ENCODE measurements at places on chromosomes 6 and 20.

- DNase-seq: no peak
These were observed 4.9 kb upstream of the DLL1 start for GRCh38 chr6:170295510-170296422.

GRCh38 chr6:136809091-136809860, 13.1 kb upstream of the PEX7 start:
- DNase-seq: no peak

- no peak for DNase-seq
These were observed 2.1 kb downstream of the CNR1 start for GRCh38 chr6:88164061-88164460.

DNA sequence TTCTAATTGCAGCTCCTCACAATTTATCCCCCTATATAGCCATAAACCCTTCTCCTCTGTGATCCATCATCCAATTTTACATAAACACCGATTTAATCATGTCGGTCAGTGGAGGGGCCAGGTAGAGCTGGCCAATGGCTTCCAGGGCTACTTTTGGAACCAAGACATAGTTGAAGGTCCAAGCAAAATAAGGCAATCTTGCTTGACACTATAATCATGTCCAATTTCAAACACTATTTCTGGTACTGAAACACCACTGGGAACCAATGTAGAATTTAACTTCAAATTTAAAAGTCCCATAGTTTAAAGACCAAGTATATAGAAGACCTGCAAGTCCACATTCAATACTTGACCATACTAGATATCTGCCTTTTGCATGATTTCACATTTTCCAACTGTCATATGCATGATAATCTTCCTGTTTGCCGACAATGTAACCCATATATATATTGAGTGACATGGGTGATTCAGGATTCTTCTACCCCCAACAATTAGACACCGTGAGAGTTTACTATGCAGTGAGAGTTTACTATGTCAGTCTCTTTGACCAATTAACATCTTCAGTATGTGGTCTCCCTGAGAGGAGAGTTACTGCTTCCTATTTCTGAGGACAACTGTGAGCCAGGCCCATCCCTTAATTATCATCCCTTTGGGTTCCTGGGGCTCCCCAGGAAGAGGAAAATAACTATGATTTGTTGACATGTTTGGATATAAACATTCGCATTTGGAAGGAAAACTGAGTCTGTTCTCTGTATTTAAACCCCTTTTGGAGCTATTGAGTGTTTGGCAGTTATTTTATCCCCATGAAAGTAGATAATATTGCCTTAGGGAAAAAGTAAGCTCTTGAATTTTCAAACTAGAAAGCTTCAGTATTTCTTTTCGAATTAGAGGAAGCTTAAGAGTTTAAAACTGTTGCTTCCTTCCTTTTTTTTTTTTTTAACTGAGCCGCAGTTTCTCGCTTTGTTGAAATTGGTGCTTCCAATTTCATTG, 31.8 kb downstream of the SAMD3 start:
- DNase-seq: no peak

DNA sequence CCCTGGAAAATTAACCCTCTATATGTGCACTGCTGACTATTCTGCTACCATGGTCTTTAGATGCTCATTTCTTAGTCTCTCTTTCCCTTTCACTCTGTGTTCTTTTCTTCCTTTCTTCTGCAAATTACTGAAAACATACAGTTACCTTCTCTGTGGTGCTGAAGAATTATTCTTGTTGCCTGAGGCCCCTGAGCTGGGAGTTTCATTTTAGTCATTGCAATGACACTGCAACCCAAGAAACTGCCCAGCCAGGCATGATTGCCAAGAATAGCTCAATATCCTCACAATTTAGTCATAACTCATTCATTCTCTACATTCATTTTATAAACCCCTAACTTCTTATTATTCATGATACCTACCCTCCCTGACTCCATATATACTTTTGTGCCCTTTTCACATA, 245.8 kb upstream of the RAB32 start:
- no peak for DNase-seq

DNA sequence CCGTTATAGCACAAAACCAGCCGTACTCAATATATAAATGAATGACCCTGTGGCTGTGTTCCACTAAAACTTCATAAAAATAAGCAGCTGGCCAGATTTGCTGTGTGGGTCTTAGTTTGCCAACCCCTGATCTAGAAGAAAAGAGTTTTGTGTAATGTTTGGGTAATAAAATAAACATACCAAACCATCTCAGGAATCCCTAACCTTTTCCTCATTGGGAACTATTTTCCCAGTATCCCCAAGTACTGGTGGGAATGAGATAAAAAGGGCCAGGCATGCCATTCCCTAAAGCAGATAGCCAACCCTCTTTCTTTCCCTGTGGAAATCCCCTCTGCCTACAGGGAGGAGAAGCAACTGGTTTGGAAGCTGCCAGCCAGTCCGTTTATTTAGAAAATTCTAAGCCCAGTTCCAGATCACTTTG, 169.1 kb upstream of the AKAP12 start:
- no peak for DNase-seq

- no peak for DNase-seq
These were observed 683.8 kb downstream of the DOK5 start for GRCh38 chr20:55159230-55159629.

DNA sequence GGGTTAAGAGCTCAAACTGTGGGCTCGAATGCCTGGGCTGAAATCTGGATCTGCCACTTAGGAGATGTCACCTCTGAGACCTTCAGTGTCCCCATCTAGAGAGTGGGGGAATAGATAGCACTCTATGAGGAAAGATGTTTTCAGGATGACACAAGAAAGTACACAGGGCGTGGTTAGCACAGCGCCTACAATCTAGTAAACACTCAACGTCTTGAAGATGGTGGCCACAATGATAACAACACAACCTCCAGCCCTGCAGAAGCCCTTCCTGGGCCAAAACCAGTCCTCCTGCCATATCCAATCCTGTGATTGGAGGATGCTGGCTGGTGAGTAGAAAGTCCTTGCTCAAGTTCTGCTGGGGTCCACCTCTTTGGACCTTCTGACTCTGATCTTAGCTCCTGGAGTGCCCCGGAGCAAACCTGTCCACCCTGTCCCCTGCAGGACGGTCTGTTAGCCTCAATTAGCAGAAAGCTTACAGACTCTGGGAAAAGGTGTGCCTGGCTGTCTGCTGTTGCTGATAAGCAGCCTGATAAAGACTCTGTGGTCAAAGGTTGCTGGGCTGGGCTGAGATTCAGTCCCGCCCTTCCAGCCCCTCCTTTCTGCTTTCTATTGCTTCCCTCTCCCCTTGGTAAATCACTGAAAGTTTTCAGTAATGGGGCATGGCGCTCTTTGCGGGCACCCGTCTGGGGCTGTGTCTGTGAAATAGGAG, 8.2 kb downstream of the EDN3 start:
- no peak for DNase-seq

- no peak for DNase-seq
These were observed 198.0 kb downstream of the RNF144B start for GRCh38 chr6:18585032-18585573.

DNA sequence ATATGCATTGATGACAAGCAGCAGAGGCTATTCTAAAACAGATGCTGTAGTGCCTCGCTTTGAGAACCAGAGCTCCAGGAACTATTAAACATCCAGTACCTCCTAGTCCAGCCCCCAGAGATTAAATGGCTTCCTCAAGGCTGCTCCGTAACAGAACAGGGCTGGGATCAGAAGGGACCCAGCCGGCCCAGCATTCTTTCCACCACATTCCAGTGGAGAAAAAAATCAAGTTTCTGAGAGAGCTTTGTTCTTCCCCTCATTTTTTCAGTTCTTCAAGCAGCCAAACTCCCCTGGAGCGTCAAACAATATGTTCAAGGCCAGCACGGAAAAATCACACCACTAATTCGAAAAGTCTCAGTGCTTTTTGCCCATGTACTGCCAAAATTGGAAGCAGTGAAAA, 5.8 kb upstream of the STMND1 start:
- no peak for DNase-seq

DNA sequence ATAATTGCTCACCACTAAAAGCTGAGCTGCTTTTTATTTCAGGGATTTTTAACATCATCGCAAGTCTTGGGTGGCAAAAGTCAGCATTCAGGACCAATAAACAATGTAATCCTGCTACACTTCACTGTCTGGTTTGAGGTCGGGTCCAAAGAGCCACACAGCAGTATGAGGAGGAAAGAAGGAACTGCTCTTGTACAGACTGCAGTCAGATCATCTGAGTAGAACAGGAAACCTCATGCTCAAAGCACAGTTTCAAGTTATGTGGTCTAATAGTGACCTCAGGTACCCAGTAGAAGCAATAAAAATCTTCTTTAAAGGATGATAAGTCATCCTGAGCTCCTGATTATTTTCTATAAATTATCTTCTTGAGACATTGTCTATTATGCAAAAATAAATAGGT, 211.4 kb downstream of the FUT9 start:
- no peak for DNase-seq

GRCh38 chr6:144007478-144008119, 460 bp downstream of the PLAGL1 start:
- DNase-seq: no peak

- no peak for DNase-seq
These were observed 407.1 kb downstream of the BMP2 start for GRCh38 chr20:7174554-7174953.

- no peak for DNase-seq
These were observed 58.3 kb downstream of the KIF6 start for GRCh38 chr6:39666706-39667489.

DNA sequence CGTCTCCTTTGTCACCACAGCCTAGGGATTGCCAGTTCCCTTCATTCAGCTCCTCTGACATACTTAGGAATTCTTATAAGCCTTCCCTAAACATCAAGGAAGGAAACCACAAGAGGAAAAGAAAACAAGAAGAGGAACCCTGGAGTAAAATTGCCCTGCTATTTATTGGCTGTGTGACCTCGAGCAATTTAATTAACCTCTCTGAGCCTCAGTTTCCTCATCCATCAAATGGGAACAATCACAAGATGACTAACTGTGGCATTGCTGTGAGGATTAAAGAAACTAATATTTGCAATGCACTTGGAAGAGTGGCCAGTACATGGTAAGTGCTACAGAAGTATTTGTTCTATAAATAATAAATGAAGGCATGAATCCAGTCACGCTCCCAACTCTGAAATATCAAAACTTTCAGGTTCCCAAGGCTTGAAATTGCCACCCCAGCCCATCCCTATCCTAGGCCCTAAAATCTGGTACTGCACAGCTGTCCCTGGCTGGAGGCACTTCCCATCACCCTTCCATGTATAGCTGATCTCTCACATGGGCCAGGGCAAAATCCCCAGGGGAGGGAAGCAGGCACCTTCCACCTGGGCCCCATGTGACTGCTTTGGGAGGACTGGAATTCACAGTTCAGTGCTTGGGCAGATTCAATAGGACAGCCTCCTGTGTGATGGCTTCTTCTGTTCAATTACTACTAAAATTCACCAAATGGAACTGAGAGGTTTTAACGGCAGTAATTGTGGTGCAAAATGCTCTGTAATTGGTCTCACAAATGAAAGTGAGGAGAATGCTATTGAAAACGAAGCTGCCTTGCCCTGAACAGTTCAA, 78.0 kb upstream of the MAFB start:
- DNase-seq: no peak

- no peak for DNase-seq
These were observed 90.9 kb upstream of the MAP7 start for GRCh38 chr6:136641166-136641565.

- DNase-seq: no peak
These were observed 152.7 kb downstream of the SH3BGRL2 start for GRCh38 chr6:79783670-79784394.

DNA sequence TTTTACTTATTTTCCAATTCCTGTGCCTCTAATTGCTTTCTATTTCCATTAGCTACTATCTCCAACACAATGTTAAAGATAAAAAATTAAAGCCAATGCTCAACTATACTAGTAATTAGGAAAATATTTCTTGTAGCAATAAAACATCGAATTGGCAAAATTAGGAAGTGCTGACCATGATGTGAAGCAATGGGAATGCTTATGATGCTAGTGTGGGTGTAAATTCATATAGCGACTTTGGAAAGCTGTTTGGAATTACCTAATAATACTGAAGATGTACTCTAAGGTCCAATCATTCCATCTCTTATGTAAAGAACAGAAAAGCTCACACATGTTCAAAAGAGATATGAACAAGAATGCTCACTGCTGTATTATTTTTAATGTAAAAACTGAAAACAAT, 78.2 kb downstream of the UBE3D start:
- DNase-seq: no peak

- DNase-seq: no peak
These were observed 14.9 kb upstream of the TLDC2 start for GRCh38 chr20:36860811-36861624.

DNA sequence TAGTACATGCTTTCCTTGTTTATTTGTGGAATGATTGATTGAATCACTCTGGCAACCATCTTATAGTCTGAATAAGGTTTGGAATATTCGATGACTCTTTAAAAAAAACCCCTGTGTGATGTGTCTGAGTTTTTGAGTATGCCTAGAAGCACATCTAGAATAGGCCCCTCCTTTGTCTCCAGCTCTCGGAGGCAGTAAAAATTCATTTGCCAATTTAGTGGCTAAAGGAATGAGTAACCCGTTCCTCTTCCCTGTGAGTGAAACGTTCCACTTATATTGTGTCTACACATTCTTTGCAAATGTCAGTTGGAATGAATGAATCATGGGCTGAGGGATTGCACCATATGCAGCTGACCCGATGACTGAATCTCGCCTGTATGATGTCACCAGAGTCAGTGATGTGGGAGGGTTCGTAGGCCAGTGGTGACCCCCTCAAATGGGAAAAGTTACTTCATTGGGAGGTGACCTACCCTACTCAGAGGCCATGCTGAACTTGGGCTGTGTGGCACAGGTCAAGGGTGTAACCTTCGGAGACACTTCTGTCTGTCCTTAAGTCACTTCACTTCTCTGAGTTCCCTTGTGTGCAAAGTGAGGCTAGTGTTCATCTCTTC, 21.6 kb downstream of the MOCS3 start:
- DNase-seq: no peak

DNA sequence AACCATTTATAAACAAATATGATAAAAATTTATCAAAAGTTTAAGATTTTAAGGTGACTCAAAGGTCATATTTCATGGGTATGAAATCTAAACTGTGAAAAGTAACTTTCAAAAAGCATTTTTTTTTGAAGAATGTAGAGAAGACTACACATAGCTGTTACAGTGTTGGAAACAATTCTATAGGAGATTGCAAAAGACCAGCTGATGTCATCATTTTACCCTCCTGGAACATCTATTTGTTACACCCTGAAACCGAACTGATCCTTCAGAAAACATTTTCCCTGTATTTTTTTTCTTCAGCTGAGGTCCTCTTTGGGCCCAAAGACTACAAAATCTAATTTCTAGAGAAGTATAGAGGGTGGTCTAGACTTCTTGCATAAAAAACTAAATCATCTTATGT, 297.5 kb upstream of the FERMT1 start:
- DNase-seq: no peak

- no peak for DNase-seq
These were observed 161.8 kb upstream of the GRIK2 start for GRCh38 chr6:101231606-101232235.

GRCh38 chr6:3630258-3630835, 121.2 kb downstream of the PXDC1 start:
- DNase-seq: no peak

DNA sequence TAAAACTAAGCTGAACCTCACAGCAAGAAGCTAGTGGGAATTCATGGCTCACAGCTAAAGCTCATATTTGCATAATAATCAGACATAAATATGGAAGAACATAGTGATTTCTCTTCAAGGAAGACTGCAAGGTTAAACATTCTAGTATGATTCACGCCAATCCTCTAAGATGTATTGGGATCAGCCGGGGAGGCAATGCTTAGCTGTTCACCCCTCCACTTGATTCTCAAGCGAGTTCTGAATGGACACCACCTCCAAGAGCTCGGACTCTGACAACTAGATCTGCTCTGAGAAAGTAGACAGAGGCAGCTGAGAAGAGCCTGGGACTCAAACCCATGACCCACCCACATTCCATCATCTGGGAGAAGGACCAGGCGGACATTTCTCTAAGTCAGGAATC, 118.4 kb upstream of the EDN1 start:
- no peak for DNase-seq

All from GM18507 (cell line).